ENCODE measurements at places on chromosomes 3 and 15.

GRCh38 chr3:46921871-46922271 lies 44.4 kb downstream of the PTH1R start:
- no peak for DNase-seq

- no peak for DNase-seq
These were observed 5.7 kb upstream of the BNIP2 start for GRCh38 chr15:59694779-59695178.

DNA sequence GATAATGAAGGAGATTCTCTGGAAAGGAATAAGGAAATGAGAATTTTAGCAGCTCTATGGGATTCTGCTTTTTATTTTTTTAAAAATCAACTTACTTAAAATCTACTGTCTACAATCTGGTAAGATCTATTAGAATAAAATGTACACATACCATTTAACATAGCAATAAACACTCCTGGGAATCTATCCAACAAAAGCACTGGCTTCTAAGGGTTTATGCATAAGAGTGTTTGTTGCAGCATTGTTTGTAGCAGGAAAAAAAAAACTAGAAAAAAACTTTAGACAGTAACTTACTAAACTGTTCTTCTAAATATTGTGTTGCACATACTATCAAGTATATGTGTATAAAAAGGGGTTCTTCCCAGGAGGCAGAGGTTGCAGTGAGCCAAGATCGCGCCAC lies 15.7 kb upstream of the RBP1 start:
- no peak for DNase-seq

GRCh38 chr3:14411166-14411526 lies 8.7 kb downstream of the SLC6A6 start:
- no peak for DNase-seq

- DNase-seq = peak; percentile 64
These were observed at the start of gene PDE8A for GRCh38 chr15:84981711-84982300. TSS of gene PDE8A (plus strand) at chr15:84981856. CDS start at chr15:84982163, 307 bp downstream.

GRCh38 chr3:77304700-77305021 lies 264.8 kb downstream of the ROBO2 start:
- DNase-seq = no peak

- DNase-seq = no peak
These were observed 91.0 kb upstream of the UBE3A start for GRCh38 chr15:25529774-25530173.

- no peak for DNase-seq
These were observed 12.0 kb downstream of the SEMA5B start for GRCh38 chr3:123015596-123015995.

DNA sequence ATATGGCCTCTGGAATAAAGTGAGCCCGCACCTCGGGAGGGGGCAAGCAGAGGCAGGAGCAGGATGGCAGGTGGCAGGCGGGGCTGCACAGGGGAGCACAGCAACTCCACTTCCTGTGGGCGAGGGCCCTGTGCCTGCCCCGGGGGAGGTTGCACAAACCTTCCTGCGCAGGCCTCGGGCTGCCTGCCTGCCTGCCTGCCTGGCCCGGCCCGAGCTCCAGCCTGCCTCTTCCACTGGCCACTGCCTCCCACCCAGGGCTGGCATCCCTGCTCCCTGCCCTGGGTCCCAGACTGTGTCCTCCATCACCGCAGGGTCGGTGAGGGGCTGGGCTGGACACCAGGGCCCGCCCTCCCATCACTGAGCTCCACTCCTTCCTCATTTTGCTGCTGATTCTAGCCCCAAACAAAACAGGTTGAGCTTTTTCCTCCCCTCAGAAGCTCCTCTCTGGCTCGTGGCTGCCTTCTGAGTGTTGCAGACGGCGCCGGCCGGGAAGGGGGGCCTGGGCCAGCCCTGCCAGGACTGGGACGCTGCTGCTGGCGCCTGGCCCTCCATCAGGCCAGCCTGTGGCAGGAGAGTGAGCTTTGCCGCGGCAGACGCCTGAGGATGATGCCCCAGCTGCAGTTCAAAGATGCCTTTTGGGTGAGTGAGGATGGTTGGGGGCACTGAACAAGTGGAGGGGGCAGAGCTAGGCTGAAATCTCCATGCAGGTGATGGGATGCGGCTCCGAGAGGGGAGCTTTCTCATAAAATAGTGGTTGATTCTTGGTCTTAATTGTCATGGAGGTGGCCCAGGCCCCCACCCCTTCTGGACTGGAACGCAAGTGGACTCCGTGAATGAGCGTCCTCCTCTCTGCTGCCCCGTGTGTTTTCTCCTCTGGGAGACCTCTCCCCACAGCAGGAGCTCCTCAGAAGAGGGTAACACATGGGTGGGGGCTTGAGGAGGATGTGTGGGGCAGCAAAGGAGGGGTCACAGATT lies at the start of gene PSTPIP1:
TSS of gene PSTPIP1 (plus strand) at position 156 of the 975 bp plus-strand sequence. CDS start at position 604, 448 bp downstream.
- DNase-seq = no peak

DNA sequence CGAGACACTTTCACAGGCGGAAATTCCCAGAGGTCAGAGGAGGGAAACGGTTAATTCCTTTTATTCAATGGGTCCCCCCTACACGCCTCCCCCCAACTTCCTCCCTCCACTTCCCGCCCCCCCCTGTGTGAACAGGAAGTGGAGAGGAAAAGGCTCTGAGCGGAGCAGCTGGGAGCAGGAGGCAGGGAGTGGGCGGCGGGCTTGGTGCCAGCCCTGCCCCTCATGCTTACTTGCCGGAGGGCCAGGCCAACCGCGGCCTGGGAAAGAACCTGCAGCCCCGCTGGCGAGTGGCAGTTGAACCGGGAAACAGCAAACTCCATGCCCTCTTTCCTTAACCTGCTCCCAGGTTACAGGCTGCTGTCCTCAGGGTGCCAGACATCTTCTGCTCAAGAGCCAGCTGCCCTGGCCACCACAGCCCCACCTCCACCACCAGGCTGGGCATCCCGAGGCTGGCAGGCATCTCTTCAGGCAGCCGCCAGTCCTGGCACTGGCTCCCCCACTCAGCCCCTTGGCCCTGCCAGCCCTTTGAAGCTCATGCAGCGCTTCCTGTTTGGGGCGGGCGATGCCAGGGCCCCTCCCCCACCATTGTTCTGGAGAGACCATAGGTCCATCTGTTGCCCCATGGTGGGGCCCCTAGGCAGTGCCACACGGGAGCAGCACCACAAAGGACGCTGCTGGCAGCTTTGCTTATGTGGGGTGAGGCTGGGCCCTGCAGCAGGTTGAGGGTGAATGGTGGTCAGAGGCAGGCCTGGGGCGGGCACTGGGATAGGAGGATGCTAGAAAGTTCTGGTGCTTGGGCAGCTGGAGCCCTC lies 12.9 kb downstream of the VPS18 start:
- peak; percentile 45 for DNase-seq

DNA sequence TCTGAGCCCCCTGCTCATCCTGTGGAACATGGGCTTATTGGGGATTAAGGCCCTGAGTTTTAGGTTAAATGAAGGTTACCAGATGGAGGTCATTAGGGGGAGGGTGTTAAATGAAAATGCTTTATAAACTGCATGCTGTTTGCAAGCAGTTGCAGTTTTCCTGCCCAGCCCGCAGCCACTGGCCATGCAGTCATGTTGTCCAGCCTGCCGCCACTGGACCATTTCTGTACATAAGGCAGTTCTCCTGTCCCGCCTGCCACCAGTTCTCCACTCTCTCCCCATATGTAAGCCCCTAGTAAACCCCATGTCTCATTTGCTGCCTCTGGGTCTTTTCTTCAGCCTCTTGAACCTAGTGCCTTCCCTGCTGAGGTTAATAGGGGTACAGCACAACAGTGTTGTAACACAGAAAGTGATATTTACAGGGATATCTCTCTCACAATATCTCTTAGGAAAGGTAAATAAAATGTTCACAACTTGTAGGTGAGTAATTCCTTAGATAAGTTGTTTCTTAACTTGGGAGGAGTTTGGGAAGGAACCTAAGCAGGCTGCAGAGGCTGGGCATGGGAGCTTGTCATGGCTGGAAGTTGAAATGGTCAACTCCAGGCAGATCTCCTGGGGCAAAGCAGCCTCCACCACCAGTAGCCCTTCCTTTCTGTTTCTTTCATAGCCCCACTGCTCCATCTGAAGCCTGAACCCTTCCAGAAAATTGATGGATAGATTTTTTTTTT lies 148.2 kb downstream of the CMSS1 start:
- no peak for DNase-seq

GRCh38 chr3:165603196-165603595 lies 234.0 kb downstream of the BCHE start:
- DNase-seq = no peak

DNA sequence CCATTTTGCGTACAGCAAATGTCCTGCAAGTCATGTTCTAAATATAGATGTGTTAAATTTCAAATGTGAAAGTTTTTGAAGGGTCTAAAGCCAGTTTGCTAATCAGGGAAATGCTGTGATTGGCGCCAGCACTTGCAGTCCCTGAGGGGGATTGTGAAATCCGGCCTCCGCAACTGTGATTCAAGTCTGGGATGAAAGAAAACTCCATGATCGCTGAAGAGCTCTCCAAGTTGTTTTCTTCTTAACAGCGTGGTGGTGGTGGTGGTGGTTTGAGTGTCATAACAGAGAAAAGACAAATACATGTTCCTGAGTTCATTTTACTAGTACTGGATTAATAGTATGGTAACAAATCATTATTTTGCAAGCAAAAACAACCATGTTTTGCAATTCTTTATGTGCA lies 51.8 kb downstream of the MITF start:
- no peak for DNase-seq

GRCh38 chr15:68644083-68644904 lies 65.5 kb downstream of the CORO2B start:
- DNase-seq = no peak
